Stimulated activated CD8-positive, alpha-beta memory T cell treated with anti-CD3 and anti-CD28 coated beads, Interleukin-7, amount 100 ng/mL, for 24 hours (primary cell): ENCODE measurements at places on chromosomes 7 and 10.
A peak's percentile ranks its signal among the peaks of the same experiment; 100 is the strongest.

- no peak for DNase-seq
Observed at GRCh38 chr10:113893570-113893969, 39.1 kb downstream of the NHLRC2 start.

DNA sequence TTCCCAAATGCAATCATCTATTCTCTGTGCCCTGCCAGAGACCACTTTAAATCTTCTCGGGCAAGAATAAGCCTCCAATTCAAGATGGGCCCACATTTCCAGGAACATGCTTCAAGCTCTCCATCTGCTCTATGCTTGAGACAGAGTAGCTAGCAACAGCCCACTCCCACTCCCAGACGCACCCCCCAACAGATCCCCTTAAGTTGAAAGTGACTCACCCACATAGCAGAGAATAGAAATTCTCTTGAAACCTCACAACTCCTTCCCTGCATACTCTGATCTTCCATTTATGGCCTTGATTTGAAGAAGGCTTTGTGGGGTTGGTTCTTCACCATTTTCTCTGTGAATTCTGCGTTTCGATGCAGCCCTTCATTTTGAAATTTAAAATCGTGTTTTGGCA lies 604.0 kb downstream of the INHBA start:
- DNase-seq: no peak

GRCh38 chr10:86968271-86968993 lies at the start of gene ADIRF:
TSS of gene ADIRF (plus strand) at chr10:86968482. CDS start at chr10:86968545, 63 bp downstream.
- no peak for DNase-seq

DNA sequence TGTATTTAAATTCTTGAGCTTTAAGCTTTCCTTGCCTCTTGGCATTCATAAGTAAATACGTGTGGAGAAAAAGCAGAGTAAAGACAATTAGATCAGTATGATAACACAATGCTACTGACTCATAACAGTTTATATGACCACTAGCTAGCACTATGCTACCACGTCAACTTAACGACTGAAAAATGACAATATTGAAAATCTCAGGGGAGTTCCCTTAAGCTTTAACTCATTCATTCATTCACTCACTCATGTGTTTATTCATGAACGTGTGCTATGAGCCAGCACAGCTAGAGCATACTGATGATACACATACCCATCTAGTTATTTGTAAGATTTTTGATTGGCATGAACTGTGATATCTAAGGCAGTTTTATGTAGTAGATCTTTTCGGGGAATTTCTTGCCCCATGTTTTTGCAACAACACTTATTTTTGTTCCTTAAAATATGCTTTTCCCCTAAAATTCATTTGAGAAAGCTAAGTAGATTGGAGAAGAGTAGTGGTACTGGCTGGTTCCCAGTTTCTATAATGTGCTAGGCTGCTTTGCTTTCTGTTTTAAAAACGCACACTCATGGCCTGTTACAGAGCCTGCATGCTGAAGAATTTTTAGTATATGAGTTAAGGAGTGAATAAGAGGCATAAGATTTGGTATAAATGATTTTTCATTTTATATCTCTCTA lies 57.4 kb upstream of the ACBD5 start:
- no peak for DNase-seq

- DNase-seq: no peak
Observed at GRCh38 chr10:82759050-82759449, 884.1 kb downstream of the NRG3 start.

GRCh38 chr10:102729029-102730026 lies 14.4 kb upstream of the WBP1L start:
- DNase-seq: peak; percentile 38

GRCh38 chr10:3969876-3970666 lies 185.1 kb upstream of the KLF6 start:
- no peak for DNase-seq

- no peak for DNase-seq
Observed at GRCh38 chr10:132186488-132187429, at the start of gene DPYSL4. TSS of gene DPYSL4 (plus strand) at chr10:132186948. CDS start at chr10:132187064, 116 bp downstream.

DNA sequence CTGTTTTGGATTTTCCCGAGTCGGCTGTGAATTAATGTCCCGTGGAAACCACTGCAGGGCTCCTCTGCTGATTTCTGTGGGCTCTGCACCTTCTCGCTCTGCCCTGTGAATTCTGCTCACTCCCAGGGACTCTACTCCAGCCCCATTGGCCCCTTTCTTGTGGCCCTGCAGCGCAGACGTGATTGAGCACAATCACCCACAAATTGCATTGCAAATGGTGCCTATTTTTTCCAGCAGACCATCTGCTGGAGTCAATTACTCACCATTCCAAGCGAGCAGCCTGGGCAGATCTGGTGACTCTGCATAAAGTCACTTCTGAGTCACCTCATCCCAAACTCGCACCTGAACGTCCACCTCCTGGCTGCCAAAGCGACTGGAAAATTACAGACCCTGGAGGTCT lies 235.8 kb downstream of the PAXIP1 start:
- DNase-seq: no peak

DNA sequence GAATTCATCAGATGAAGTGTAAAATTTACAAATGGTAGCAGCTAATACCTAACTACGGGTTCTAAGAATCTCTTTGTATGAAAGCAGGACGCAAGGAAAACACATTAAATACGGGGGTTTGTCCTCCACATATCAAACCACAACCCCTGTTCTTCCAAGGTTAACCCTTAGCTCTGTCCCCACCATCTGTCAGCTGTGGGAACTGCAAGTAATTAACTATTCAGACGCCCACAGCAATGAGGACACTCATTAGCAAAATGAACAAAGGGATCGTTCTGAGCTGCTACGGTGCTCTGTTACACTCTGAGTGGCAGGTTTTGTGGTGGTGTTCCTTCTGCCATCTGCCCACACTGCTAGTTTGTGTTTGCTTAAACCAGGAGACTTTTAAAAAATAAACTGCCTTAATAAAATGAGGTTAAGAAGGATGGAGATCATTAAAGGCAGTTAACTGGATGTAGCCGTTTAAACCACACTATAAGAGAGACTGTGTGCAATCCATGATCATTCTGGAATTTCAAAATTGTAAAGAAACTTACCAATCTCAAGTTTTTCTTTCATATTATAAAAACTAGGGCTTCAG lies 51.4 kb downstream of the C10orf67 start:
- no peak for DNase-seq

GRCh38 chr7:135842446-135843179 lies 94.0 kb upstream of the FAM180A start:
- DNase-seq: no peak

GRCh38 chr7:71482284-71482683 lies 350.3 kb downstream of the GALNT17 start:
- DNase-seq: no peak

- no peak for DNase-seq
Observed at GRCh38 chr10:9877978-9878377, 1139.7 kb upstream of the CELF2 start.

- no peak for DNase-seq
Observed at GRCh38 chr7:16416289-16417282, 4.8 kb downstream of the CRPPA start.

DNA sequence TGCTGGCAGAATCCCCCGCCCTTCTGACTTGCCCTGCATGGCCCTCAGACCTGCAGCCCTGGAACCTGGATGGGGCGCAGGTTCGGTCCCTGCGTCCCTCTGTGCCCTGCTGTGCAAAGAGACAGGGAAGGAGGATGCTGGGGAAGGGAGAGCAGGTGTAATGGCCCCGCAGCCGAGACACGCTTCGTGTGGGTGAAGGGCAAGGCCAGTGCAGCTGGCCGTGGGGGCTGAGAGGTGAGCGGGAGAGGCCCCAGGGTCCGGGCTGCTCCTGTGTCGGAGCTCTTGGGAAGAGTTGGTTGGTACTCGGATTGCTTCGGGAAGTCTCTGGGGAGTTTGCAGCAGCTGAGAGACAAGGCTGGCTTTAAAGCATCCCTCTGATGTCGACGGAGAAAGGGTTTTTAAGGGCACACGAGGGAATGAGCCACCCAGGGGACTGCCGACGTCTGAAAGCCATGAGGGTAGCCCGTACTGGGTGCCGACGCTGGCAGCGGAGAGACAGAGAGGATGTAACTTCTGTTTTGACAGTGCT lies 6.5 kb downstream of the ELFN1 start:
- DNase-seq: no peak

GRCh38 chr7:125814100-125814499 lies 884.5 kb upstream of the POT1 start:
- DNase-seq: no peak

DNA sequence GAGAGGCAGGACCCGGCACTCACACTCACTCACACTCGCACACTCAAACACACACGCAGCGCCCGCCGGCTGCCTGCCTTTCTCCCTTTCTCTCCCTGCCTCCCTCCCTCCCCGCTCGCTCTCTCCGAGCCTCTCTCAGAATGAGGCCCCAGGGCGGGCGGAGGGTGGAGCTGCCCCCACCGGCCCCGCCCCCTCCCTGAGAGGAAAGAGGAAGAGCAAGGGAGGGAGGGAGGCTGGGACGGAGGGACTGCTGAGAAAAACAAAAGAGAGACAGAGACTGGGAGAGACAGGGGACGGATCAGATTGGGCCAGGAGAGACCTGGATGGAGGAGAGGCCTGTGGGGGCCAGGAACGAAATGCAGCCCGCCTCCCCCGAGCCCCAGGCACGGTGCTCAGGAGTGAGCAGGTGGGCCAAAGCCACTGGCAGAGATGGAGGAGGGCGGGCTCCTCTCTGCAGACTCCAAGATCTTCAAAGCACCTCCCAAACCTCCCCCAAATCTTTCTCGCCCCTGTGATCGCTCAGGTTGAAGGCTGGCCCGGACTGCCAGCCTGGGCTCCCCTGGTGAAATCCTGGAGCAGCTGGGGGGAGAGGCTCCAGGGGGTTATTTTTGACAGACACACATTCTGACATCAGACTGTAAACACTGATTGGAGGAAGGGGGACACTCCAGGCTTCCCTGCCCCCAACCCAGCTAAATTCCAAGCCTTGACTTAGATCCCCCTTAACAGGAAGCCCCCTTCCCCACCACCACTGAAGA lies 5.1 kb downstream of the LDB1 start:
- peak; percentile 73 for DNase-seq

GRCh38 chr7:40015790-40016296 lies 65.8 kb downstream of the CDK13 start:
- DNase-seq: no peak

DNA sequence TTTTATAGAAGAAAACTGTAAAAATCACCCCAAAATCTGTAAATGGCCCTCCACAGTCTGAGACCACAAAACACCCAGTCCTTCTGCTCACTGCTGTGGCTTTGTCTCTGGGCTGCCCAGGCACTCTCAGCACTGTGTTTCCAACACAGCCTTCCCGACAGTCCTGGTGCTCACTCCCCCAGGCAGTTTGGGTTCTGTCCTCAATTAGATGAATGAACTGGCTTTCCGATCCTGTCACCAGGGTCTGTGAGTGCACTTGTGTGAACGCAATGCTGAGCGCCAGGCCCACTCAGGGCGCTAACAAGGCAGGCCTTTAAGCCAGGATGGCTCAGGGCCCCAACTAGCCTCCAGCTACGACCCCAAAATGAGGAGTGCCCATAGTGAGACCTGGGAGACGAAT lies 3.3 kb downstream of the MAD1L1 start:
- no peak for DNase-seq

DNA sequence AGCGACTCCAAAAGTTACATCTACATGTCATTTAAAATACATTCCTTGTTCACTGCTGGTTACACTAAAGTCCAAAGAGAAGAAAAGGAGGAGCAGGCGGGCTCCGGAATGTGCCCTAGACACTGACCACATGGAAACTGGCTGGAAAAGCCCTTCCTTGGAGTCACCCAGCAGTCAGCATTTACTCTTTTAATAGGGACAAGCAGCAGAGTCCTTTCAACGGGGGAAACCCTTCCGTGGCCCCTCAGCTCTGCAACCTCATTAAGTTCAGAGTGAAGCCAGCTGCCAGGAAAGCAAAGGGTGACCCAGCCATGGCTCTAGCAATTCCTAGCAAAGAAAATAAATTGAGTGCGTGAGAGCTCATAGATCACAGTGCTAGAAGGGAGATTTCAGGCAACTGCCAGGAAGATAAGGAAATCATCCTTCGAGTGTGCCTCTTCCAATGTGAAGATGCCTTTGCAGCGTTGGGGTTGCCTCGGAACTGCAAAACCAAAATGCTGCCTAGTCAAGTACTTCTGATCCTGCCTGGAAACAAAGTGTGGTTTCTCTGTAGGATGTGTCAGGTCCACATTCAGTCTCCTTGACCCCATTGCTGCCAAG lies 101.6 kb downstream of the SORBS1 start:
- DNase-seq: no peak

DNA sequence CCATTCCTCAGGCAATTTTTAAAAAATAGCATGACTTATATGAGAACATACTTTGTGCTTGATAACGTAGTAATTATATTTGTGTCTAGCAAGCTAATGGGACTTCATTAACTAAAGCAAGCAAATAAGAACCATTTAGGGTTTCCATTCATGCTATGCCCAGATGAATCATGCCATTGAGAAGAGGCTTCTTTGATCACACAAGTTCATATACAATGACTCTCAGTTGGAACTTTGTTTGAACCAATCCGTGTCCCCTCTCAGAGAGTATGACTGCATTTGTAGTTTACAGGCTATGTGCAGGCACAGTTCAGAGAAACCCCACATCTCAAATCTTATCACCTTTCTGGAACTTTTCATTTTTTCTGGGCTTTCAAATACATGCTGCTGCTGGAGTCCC lies 614.2 kb downstream of the KCNMA1 start:
- no peak for DNase-seq

DNA sequence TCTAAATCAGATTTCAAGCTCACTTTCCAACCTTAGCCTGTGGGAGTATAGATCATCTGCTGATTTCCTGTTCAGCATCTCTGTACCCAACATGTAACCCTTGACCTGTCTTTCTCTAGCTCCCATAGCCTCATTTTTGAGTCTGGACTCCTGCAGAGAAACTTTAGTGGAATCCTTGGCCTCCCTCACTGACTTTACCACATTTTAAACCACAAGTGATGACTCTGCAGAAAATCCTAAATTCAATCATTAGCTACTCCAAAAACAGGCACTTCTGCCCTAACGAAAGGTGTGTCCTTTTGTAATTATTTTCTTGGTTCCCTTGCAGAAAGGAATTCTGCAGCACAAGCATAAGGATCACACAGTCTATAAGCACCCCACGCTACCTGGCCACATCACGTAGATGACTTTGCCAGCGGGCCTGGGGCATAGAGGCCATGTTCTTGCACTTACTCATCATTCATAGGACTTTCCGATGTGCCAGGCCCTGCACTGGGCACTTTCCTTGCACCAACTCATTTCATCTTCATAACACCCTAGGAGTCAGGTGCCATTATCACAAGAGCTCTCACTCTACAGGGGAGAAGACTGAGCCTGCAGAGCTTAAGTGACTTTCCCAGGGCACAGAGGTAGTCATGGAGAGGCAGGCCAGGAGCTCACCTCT lies 57.2 kb upstream of the OPALIN start:
- no peak for DNase-seq

- DNase-seq: no peak
Observed at GRCh38 chr7:80206763-80207162, 72.1 kb downstream of the GNAI1 start.

GRCh38 chr10:58262766-58263165 lies 4.9 kb downstream of the IPMK start:
- DNase-seq: no peak

GRCh38 chr7:142516038-142516501 lies 233.2 kb upstream of the PRSS1 start:
- DNase-seq: no peak
